ENCODE measurements at places on chromosomes 6 and 20. TPM values are rescaled to one million over a fixed set of nuclear protein-coding genes. Genes with fewer than 3 reads are reported as not detected.

DNA sequence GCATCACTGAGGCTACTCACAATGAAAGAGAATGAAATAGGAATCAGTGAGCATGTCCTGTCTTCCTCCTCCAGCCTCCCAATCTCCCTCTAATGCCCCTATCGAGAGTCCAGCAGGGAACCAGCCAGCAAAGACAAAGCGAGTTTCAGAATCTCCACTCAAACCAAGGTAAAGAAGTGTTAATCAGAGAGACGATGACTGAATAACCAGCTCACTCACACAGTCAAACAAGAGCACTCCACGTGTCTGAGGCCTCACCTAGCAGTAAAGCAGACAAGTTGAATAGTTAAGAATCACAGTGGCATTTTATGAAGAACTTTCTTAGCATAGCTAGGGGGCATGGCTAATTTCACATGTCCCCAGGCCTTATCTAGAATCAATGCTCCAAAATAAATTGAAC, 3.3 kb upstream of the TREM1 start:
- no peak for DNase-seq

DNA sequence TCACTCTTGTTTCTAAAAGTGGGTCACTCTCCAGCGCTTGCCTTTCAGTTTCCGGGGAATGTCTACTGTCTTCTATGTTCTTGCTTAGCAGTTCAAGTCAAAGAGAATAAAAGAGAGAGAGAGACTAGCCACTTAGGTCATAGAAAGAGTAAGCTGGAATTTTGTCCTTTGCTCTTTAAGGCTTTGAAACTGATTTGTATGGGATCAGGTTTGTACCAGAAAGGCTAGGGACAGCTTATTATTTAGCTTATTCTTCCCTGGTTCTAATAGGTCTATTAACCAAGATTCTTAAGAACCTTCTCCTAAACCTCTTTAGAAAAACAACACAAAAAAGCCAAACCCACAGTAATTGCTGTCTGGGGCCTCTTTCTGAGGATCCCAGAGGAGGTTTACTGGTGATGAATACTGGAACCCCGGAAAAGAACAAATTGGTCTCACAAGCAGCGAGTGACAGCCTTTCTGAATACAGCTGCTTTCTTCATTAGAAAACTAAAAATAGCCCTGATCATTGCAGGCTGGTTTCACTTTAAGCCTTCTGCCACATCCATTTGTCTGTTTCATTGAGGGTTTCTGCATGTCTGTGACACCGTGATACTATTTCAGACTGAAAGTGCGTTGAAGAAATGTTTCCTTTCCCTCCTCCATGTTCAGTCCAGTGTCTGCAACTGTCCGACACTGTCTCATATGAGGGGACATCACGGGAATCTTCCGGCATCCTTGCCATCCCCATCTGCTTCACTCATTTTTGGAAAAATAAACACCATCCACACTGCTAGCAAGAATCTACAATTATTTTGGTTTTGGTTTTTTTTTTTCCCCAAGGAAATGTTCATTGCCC, 75.1 kb upstream of the ATXN1 start:
- DNase-seq = no peak

DNA sequence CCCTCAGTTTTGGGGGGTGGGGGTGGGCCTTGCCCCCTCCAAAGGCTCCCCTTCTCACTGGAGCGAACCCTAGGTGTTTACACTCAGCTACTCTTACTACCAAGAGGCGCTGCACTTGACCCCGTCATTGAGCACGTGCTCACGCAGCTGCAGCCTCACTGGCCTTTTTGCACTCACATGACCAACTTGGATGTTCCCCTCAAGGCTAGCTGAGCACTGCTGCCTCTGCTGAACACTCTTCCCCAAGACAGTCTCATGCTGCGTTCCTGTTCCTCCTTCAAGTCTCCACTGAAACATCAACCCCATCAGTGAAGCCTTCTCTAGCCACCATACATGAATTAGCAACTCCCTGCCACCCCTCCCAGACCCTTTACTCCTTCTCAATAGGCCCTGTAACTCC, 4.0 kb downstream of the SOD2 start:
- DNase-seq = no peak

DNA sequence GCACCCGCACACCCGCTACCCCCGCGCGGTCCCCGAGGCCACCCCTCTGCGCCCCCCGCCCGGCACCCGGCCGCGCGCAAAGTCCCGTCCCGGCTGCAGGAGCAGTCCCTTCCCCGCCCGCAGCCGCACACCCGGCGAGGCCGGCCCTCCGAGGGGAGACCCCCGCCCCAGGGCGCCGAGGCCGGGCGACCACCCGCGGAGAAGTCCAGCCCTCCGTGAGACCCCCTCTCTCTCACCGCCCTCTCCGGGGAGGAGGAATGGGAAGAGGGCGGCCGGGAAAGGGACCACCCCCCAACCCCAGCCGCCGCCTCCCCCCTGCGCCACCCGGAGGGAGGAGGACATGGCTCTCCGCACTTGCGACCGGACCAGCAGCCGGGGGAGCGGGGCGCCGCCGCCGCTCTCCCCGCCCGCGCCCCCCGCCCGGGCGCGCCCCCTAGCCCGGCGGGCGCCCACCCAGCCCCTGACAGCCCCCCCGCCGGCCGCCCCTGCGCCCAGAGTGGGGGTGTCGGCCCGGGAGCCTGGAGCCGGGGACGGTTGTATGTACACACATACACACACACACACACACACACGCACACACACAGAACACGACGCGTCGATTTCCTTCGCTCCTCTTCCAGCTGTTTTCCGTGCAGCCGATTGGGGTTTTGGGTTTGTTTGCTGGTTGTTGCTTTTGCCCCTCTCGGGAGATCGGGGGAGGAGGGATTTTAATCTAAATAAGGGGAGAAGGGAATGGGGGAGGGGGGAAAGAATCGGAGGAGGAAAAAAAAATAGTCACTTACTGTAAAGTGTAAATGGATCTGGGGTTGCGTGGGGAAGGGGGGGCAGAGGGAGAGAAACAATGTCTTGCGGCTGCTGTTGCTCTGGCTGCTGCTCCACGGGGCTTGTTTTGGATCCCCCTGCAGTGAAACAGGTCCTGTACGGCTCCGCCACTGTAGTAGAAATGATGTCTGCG, at the start of gene ATXN1:
ATXN1 (minus strand) TSS at position 945 of the 955 bp plus-strand sequence.
- DNase-seq = peak; percentile 23

- no peak for DNase-seq
Observed at GRCh38 chr6:44504301-44504791, 116.8 kb downstream of the CDC5L start.

- DNase-seq = no peak
Observed at GRCh38 chr6:148435386-148435785, 92.7 kb downstream of the SASH1 start.

- no peak for DNase-seq
Observed at GRCh38 chr6:18501663-18502013, 114.5 kb downstream of the RNF144B start.

DNA sequence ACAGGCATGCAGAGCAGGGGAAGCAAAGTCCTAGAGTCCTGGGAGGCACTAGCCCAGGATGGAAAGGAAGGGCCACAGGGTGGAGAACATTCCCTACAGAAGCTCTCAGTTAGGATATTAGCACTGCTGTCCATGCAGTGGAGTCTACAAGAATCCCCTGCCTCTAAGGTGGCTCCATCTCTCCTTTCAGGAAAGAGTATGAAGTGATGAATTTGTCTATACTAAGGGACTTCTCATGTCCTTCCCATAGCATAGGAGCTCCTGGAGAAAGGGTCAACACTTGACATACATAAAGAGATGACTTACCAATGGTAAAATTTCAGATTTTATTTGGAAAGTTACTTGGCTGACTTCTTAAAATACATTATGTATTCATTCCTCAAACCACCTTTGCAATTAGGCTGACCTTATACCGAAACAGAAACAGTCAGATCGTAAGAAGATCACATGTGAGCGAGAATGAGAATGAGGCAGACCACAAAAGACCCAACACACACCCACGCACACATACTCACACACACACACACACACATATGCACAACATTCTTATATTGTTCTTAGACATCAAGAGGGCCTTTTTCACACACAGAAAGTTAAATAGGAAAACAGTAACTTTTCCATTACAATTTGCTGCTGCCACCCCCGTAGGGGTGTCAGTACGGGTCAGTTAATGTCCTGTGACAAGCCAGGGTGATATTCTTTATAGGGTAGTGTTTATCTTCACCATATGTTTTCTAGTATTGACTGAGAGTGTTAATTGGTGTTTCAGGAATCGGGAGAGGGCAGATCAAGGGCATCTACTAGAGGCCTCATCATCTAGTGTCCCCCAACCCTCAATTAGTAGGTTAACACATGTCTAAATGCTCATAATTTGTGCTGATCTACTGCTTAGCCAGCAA, 159.4 kb downstream of the FAXC start:
- no peak for DNase-seq

- no peak for DNase-seq
Observed at GRCh38 chr6:4055420-4056041, 23.4 kb downstream of the FAM217A start.

GRCh38 chr20:7935027-7935551, 5.2 kb downstream of the HAO1 start:
- no peak for DNase-seq

The OTOR gene
- not detected for total RNA-seq

The FAXC gene
- total RNA-seq = not detected

The NMBR gene
- not detected for total RNA-seq

The CDH4 gene
- 0.55 TPM for total RNA-seq

The VGLL2 gene
- total RNA-seq = not detected
